Uterus (tissue), 4 donors: ENCODE measurements at places on chromosomes 3 and 15. TPM values are rescaled to one million over a fixed set of nuclear protein-coding genes. Genes with fewer than 3 reads are reported as not detected.

DNA sequence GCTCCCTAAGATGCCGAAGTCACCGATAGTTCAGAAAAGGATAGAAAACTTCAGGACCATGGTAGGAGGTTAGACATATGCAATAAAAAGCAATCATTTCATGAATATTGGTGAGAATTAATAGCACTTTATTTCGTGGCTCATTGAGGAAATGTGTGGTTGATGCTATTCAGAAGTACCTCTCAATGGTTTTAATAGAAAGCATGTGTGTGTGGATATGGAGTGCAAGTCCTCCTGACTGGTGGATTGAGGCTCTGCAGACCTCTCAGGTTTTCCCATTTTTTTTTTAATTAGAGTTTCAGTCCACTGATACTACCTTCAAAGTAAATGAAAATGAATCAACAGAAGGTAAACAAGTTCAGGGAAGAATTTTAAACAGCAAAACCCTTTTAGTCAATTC lies 384.3 kb upstream of the RARB start:
- peaks cover under 1% of the 10 kb centered on the region for H3K4me1 ChIP-seq
- no peak overlapping the region for H3K27ac ChIP-seq
- no peak for DNase-seq
- H3K36me3 ChIP-seq, result no peaks in the 10 kb centered on the region

- H3K4me1 ChIP-seq, result no peaks in the 10 kb centered on the region
- H3K27me3 ChIP-seq, result no peaks in the 10 kb centered on the region
- DNase-seq, result no peak
- no peaks in the 10 kb centered on the region for H3K36me3 ChIP-seq
Observed at GRCh38 chr3:24344784-24345439, 149.7 kb downstream of the THRB start.

DNA sequence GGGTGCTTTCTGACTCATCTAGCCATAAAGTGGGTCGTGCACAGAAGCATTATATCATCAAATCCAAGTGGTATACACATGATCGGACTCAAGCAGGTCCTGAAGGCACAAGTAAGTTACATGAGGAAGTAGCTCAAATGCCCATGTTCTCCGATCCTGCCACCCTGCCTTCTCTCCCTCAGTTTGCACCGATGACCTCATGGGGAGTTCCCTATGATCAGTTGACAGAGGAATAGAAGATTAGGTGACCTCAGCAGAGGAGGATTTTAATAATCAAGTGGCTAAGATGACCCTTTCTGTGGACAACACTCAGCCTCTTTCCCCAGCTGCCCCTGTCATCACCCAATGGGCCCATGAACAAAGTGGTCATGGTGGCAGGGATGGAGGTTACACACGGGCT lies 149.5 kb downstream of the TBC1D5 start:
- no peak for DNase-seq
- no peak overlapping the region for H3K27ac ChIP-seq
- no peaks in the 10 kb centered on the region for H3K27me3 ChIP-seq
- no peak overlapping the region for H3K4me3 ChIP-seq

The SERINC4 gene
- total RNA-seq, result not detected

DNA sequence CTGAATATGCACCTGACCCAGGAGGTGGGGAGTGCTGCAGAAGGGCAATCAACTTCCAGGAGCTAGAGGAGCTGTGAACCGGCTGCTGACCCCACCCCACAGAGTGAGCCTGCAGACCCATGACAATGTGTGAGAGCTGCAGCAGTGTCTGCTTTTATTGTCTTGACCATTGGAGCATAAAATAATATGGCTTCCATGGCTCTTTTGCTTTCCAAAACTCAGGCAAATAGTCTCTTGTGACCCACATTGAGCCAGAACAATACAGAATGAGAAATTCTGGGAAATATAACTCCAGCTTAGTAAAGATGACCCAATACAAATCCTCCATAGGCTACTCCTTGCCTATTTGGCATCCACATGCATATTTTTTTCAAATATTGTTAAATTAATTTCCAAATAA lies 309.6 kb downstream of the PYDC2 start:
- no peak overlapping the region for H3K4me3 ChIP-seq
- no peak overlapping the region for H3K27ac ChIP-seq
- H3K4me1 ChIP-seq, result no peaks in the 10 kb centered on the region
- no peak for DNase-seq
- H3K36me3 ChIP-seq, result no peaks in the 10 kb centered on the region
- no peaks in the 10 kb centered on the region for H3K27me3 ChIP-seq
